CD8-positive, alpha-beta memory T cell (primary cell): ENCODE measurements at places on chromosomes 6 and 20.

DNA sequence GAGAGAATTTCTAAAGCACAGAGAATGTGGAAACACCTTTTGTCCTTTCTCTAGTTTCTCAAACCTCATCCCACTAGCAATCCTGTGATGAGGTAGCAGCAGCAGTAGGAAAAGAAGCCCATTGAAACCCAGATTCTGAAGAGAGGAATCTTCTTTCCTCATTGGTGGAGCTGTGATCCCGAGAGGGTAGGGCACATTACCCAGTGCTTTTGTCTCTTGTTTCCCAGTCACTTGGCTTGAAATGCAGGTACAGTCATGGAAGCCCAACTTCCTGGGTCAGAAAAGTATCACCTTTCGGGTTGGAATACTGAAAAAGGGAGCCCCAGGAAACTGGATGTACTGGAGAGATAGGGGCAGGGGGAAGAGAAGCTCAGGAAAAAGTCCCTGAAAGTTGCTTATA lies 417.4 kb downstream of the TBC1D32 start:
- no peaks in the 10 kb centered on the region for H3K4me1 ChIP-seq
- H3K27me3 ChIP-seq, result no peaks in the 10 kb centered on the region
- H3K36me3 ChIP-seq, result no peaks in the 10 kb centered on the region
- no peak overlapping the region for H3K27ac ChIP-seq
- DNase-seq, result no peak

DNA sequence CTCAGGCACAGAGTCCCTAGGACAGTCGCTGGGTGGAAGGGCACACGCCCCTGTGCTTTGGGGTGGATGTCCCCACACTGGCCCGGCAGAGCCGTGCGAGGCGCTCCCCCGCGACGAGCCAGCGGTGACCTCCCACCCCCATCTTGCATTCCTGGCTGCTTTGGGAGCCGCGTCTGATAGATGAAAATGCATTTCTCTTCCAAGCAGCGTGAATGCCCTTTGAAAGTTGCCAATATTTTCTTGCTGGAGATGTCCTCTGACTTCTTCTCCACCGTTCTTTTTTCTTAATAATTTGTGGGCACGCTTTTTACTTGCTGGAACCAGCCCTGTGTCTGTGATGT lies 29.9 kb downstream of the COL20A1 start:
- no peak overlapping the region for H3K4me3 ChIP-seq
- H3K4me1 ChIP-seq, result peaks cover 13% of the 10 kb centered on the region
- H3K27me3 ChIP-seq, result no peaks in the 10 kb centered on the region
- no peaks in the 10 kb centered on the region for H3K36me3 ChIP-seq

DNA sequence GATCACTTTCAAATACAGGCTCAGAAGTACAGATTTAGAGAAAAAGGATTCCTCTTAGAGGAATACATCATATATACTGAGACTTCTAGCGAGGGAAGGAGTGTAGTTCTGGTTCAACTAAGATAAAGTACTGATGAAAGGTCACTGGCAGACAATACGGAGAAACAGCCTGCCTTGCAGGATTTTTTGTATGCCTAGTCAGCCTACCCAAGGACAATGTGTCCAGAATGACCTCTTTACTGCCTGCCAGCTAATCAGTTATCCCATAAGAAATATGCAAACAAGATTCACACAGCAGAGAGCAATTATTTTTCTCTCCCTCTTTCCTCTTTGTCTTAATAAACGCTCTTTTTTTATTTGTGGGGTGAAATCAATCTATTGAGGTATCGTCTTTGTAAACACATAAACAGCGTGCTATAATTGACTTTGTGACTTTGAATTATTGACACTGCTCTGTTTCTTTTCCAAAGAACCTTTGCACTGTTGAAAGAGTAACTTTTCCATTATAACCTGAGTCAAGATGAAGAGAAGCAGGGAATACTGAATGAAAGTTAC lies 1.4 kb upstream of the TSPYL4 start:
- peaks cover 36% of the 10 kb centered on the region for H3K4me1 ChIP-seq
- no peak overlapping the region for H3K27ac ChIP-seq
- H3K27me3 ChIP-seq, result no peaks in the 10 kb centered on the region
- no peaks in the 10 kb centered on the region for H3K36me3 ChIP-seq

GRCh38 chr20:21503345-21503744 lies 10.5 kb downstream of the NKX2-2 start:
- H3K4me1 ChIP-seq, result peaks cover 12% of the 10 kb centered on the region
- no peak overlapping the region for H3K4me3 ChIP-seq
- peaks cover 24% of the 10 kb centered on the region for H3K27me3 ChIP-seq

- H3K36me3 ChIP-seq, result no peaks in the 10 kb centered on the region
- no peak for DNase-seq
- H3K27ac ChIP-seq, result no peak overlapping the region
- H3K4me1 ChIP-seq, result no peaks in the 10 kb centered on the region
- no peak overlapping the region for H3K4me3 ChIP-seq
Observed at GRCh38 chr6:21610341-21610740, 16.8 kb downstream of the SOX4 start.
